ENCODE measurements at places on chromosomes 6 and 20. TPM values are rescaled to one million over a fixed set of nuclear protein-coding genes. Genes with fewer than 3 reads are reported as not detected.
A peak's percentile ranks its signal among the peaks of the same experiment; 100 is the strongest.

GRCh38 chr6:155235087-155235486 lies 28.7 kb upstream of the CLDN20 start:
- H3K36me3 ChIP-seq: no peaks in the 10 kb centered on the region
- H3K27ac ChIP-seq: no peak overlapping the region
- no peaks in the 10 kb centered on the region for H3K4me1 ChIP-seq
- no peak overlapping the region for H3K4me3 ChIP-seq

DNA sequence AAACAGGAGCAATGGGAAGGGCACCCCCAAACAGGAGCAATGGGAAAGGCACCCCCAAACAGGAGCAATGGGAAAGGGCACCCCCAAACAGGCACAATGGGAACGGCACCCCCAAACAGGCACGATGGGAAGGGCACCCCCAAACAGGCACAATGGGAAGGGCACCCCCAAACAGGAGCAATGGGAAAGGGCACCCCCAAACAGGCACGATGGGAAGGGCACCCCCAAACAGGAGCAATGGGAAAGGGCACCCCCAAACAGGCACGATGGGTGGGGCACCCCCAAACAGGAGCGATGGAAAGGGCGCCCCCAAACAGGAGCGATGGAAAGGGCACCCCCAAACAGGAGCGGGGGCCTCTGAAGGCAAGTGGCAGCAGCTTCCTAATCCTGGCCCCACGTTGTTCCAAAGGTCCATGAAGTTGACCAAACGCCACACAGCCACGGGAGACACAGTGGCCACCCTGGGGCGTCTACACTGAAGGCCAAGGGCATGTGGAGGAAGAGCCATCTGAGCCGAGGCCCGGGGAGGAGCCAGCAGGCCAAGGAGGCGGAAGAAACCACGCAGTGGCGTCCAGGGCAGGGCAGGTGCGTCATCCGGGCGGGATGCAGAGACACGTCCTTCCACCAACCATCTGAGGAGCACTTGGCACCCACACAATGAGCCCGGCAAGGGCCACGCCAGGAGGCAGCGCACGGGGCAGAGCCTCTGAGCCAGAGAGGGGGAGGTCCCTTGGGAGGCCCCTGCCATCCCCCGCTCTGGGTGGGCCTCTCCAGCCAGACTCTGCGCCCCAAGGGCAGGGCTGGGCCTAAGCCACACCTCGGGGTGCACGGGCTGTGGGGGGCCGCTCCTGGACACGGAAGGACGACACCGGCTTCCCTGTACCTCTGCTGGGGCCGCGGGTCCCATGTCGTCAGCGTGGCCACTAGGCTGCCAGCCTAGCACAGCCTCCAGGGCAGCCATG lies 21.5 kb upstream of the NTSR1 start:
- H3K27me3 ChIP-seq: peaks cover 10% of the 10 kb centered on the region
- no peaks in the 10 kb centered on the region for H3K36me3 ChIP-seq
- H3K4me3 ChIP-seq: no peak overlapping the region
- no peak for DNase-seq

DNA sequence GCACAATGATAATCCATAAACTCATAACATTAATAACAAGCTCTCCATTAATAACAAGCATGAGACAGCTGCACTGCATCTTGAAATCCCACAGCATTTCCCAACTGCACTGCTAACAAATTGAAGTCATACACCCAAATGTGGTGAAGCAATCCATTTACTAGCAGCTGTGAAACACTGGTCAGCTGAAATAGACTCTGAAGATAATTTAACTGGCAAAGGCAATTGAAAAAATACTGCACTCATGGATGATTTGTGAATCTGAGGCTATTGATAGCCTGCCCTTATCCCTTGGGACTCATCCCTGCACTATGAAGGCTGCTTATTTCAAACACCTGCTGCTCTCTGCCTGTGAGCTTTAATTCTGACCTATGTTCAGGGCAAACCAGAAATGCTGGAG lies 49.1 kb upstream of the PLCB1 start:
- no peak overlapping the region for H3K27ac ChIP-seq
- H3K4me1 ChIP-seq: no peaks in the 10 kb centered on the region
- H3K36me3 ChIP-seq: no peaks in the 10 kb centered on the region
- H3K4me3 ChIP-seq: no peak overlapping the region

GRCh38 chr20:59205044-59205443 lies 41.4 kb downstream of the ZNF831 start:
- H3K4me1 ChIP-seq: no peaks in the 10 kb centered on the region
- no peak for DNase-seq
- no peak overlapping the region for H3K27ac ChIP-seq
- H3K27me3 ChIP-seq: no peaks in the 10 kb centered on the region

DNA sequence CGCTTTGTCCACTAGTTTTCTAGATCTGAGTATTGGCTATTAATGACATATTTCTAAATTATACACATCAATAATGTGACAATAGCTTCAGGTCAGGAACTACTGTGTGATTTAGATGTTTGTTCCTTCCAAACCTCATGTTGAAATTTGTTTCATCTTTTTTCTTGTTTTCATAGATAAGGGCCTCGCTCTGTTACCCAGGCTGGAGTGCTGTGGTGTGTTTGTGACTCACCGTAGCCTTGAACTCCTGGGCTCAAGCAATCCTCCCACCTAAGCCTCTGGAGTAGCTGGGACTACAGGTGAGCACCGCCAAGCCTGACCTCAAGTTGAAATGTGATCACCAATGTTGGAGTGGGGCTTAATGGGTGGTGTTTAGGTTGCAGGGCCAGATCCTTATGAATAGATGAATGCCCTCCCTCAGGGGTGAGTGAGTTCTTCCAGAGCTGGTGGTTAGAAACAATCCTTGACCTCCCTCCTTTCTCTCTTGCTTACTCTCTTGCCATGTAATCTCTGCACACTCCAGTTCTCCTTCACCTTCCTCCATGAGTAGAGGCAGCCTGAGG lies 5.9 kb upstream of the NQO2 start:
- no peak overlapping the region for H3K4me3 ChIP-seq
- H3K27ac ChIP-seq: no peak overlapping the region
- H3K27me3 ChIP-seq: no peaks in the 10 kb centered on the region
- no peak for DNase-seq

- no peaks in the 10 kb centered on the region for H3K27me3 ChIP-seq
- no peak overlapping the region for H3K4me3 ChIP-seq
- peak overlapping the region; percentile 73 for H3K27ac ChIP-seq
- DNase-seq: peak; percentile 55
- peaks cover 50% of the 10 kb centered on the region for H3K4me1 ChIP-seq
These were observed 38.5 kb downstream of the TRAM2 start for GRCh38 chr6:52538252-52538900.

DNA sequence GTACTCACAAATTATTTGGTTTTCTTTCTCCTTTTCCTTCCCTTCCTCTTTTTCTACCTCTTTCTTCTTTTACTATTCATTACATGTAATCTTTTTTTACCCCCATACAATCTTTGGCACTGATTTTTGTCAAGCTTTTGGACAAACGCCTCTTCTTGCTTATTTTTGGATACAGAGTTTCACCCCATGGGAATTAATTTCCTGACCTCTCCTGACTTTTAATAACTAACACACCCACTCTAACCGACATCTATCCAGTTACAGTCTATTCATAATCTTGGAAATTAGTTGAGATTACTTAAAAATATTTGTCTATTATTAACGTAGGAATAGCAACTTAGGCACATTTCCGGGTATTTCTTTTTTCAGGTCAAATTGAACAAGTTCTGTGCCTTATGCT lies 101.2 kb downstream of the HDGFL1 start:
- no peaks in the 10 kb centered on the region for H3K27me3 ChIP-seq
- H3K36me3 ChIP-seq: no peaks in the 10 kb centered on the region
- no peak overlapping the region for H3K27ac ChIP-seq
- H3K4me3 ChIP-seq: no peak overlapping the region
- no peaks in the 10 kb centered on the region for H3K4me1 ChIP-seq
- DNase-seq: no peak

DNA sequence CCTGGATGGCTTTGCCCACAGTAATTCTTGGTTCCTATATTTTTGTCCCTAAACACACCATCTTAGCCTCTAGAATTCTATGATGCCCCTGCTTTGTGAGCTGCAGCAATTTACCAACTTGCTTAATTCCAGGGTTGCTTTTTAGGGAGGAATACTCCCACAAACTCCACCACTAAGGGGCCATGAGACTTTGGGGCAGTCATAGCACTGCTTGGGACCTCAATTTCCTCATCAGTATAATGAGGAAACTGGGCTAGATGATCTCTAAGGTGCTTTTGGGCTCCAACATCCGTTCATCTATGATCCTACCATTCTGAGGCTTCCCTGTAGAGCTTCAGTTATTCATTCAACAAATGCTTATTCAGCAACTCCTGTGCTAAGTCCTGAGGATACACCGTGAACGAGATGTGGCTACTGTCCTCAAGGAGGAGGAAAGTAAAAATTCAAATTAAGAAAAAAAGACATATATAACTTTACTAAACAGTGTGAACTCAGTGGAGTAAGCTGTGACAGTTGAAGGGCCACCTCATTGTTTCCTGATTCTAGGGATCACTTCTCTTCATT lies 75.3 kb downstream of the PRDM1 start:
- no peaks in the 10 kb centered on the region for H3K27me3 ChIP-seq
- no peak overlapping the region for H3K4me3 ChIP-seq
- H3K36me3 ChIP-seq: no peaks in the 10 kb centered on the region

- no peaks in the 10 kb centered on the region for H3K27me3 ChIP-seq
- no peaks in the 10 kb centered on the region for H3K36me3 ChIP-seq
- no peak for DNase-seq
- H3K4me1 ChIP-seq: no peaks in the 10 kb centered on the region
- H3K27ac ChIP-seq: no peak overlapping the region
- no peak overlapping the region for H3K4me3 ChIP-seq
These were observed 480.0 kb upstream of the JAG1 start for GRCh38 chr20:11153819-11154218.

TFAP2A gene
- total RNA-seq: not detected

MRPL14 gene
- 60.6 TPM for total RNA-seq

HDGFL1 gene
- not detected for total RNA-seq

Data from fibroblast of lung (primary cell).